ENCODE measurements at places on chromosomes 6 and 20.

GRCh38 chr6:105675715-105676397 is 273.0 kb upstream of the PREP start:
- no peak for DNase-seq

- DNase-seq: no peak
Observed at GRCh38 chr6:137102851-137103492, 58.2 kb upstream of the IL20RA start.

- DNase-seq: no peak
Observed at GRCh38 chr6:75196081-75196687, 9.7 kb downstream of the COL12A1 start.

GRCh38 chr6:7282097-7282906 is 30.7 kb downstream of the SSR1 start:
- DNase-seq: no peak

- no peak for DNase-seq
Observed at GRCh38 chr6:71114986-71115385, 158.1 kb upstream of the B3GAT2 start.

DNA sequence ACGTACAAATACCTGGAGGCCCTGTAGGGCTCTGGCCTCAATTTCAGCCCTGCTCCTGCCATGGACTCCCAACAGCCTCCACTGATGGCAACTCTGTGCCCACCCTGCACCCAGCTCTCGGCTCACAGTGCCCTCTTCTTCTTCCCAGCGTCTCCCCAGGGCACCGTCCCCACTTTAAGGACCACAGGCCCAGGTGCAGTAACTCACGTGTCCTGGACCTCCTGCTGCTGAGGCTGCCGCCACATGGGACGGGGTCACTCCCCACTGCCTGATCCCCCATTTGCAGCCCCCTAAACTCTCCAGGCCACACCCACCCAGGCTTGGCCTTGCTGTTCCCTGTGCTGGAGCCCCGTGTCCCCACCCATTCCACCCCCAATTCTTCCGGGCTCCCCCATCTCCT is 223.4 kb downstream of the PREX1 start:
- no peak for DNase-seq

DNA sequence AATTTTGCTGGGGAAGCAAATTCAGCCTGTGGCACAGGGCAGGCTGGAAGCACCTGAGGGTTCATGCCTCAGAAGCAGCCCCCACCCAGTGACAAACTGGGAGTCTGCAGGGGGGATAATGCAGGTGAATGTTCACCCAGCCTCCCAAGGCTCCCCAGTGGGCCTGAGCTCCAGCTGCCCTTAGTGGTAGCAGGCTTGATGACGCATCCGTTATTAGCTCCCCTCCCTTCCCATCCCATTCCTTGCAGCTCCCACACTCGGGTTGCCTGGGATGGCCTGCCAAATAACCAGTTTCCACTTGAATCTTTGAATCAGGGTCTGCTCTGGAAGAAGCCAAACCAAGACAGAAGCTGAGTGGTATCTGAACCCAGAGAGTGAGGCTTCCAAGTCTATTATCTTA is 15.8 kb downstream of the KCNK15 start:
- no peak for DNase-seq

- DNase-seq: no peak
Observed at GRCh38 chr6:142728910-142729481, 216.0 kb downstream of the HIVEP2 start.

DNA sequence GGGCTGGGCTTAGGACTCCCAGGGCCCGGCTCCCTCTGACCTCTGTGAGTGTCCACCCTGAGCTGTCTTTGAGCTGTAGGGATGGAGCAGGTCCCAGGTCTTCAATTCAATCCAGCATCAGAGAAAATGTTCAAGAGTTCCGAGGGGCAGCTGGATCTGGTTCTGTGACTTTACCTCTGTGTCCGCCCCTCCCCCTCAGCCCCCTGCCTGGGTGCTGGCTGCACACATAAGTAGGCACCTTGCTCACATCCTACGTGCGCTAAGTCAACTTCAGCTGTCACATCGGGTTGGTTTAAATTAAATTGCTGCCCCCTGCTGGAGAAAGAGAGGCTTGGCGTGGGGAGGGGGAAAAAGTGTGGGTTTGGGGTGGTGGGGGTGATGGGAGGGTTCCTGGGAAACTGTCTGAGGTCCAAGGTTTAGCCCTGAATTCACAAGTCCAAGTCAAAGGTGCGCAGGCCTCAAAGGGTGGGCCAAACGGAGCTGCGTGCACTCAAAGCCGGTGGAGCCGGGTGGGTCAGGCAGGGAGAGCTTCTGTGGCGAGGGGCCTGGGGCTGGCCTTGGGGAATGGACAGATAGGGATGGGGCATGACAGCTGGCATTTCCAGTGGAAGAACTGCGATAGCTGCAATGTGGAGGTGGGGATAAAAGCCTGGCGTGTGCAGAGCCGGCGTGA is 3.0 kb downstream of the WFDC5 start:
- no peak for DNase-seq

DNA sequence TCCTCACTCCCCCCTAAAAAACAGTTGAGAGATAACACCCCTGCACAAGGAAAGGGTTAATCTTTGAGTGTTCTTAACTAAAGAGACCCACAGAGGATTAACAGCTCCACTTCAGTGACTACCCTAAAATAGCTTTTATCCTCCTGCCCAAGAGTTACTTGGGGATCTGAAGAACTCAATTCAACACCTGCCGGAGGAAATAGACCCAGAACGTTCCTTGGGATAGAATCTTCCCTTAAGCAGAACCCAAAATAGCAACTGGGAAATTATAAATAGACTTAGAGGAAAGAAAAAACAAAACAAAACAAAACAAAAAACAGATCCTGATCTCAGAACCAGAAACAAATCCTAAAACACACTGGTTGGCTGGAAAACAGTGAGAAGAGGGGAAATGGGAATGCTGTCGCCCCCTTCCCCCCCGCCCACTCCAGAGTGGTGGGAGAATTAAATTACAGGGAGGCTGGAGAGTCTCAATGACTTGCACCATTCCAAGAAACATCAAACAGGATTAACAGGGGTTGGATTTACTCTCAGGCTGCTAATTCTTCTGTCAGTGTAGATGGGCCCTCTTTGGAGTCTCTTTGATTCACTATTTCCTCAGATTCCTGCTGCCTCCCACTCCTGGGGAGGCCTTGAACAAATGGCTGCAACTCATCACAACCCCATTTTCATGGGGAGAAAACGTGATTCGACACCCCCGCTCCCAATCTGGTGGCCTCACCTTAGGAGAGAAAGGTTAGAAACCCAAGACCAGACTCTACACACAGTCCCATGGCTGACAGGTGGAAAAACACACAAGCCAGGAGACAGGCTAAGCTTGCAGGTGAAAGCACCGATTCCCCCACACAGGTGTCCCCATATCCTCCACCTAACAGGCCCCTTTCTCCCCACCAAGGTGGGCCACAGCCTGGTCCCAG is 1.4 kb downstream of the PLAGL2 start:
- no peak for DNase-seq

DNA sequence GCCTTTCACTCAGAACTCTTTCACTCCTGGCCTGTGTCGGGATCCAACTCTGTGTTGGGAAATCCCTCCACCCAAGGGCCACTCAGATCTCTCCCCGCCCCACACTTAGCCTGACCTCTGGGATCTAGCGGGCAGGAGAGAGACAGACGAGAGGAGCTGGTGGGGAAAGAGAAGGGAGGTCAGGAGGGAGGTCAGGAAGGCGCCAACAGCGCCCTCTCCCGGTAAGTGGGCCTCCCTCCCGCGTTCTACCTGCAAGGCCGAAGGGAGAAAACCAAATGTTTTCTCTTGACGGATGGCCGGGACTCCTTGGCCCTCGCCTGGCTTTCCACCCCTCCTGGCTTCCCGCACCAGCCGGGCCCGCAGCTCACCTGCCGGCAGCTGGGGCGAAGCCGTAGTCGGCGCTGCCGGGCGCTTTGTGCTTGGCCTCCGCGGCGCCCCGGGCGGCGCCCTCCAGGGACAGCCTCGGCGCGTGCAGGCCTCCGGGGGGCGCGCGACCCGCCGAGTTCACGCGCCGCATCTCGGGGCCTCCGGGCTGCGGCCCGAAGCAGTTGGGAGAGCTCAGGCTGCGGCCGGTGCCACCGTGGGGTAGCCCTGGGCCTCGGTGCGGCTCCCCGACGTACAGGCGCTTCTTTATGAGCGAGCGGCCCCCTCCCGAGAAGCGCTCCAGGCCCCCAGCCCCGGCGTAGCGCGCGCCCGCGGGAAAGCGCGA is 38.2 kb downstream of the C6orf132 start:
- DNase-seq: no peak

GRCh38 chr20:38680500-38681306 is 43.6 kb upstream of the SLC32A1 start:
- no peak for DNase-seq

- no peak for DNase-seq
Observed at GRCh38 chr6:3529721-3530120, 72.9 kb upstream of the SLC22A23 start.

DNA sequence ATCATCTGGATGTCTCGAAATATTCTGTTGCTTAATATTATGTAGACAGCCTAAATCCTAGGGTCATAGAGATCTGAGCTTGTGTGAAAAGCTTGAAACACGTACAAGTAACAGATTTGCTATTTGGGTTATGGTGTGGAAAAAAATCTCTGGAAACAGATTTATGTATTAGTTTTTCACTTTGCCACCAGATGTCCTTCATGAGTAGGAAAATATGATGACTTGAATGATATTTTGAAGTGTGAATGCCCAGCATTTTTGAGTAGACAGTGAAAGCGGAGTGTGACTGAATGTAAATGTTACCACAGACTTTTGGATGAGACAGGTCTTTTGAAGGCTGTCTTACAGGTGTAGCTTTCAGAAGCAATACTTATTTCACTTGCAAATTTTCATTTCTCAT is 4.2 kb upstream of the BMP6 start:
- no peak for DNase-seq

DNA sequence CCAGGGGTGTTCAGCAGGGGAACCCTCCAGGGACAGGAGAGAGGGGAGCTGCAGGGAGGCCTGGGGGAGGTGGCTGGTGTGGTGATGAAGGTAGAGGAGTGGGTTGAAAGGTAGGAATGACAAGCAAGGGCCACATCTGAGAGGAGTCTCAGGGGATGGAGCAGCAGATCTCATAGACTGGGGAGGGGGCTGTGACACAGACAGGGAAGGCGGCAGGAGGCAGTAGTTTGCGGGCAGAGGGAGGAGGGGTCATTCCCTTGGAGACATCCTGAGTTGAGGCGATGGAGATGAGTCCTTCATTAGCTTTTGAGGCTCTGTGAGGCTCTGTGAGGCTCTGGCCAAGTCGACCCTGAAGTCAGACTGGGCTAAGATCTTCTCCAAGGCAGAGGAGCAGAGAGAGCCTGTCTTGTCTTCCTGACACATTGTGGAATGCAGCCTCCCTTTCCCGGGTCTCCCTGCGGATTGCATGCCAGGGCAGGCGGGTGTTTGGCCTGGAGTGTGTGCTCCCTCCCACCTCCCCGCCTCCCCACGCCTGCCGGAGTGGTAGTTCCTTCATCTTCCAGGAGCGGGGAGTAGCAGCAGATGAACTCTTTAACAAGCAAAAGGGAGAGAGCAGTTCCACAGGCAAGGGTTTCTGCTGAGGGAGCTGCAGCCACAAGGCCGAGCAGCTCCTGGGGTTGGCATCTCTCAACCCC is 34.3 kb upstream of the MLN start:
- DNase-seq: no peak

- no peak for DNase-seq
Observed at GRCh38 chr6:55033016-55033546, 141.2 kb upstream of the HCRTR2 start.

DNA sequence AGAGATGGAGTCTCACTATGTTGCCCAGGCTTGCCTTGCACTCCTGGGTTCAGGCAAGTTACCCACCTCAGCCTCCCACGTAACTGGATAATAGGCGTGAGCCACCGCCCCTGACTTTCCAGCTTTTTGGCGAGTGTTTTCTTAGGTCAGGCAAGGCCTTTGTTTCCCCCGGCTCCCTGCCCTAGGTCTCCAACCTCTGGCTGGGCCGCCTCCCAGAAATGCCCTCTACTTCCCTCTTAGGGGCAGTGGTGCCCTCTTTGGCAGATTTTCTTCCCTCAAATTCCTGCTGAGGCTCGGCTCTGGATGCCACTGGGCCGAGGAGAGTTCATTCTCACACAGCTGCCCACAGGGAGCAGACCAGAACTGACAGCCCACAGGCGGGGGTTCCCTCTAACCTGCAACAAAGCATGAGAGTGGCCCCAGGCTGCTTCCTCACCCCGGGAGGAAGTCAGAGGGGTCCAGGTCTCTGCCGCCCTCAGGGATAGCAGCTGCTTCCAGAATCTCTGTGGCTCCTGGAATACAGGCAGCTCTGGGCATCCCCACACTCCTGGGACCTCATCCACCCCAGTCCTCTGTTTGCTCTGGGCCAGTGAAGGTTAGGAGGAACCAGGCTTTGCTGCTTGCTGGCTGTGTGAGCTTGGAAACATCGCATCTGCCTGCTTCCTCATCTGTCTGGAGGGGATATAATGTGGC is 56.5 kb downstream of the TCP11 start:
- DNase-seq: no peak

DNA sequence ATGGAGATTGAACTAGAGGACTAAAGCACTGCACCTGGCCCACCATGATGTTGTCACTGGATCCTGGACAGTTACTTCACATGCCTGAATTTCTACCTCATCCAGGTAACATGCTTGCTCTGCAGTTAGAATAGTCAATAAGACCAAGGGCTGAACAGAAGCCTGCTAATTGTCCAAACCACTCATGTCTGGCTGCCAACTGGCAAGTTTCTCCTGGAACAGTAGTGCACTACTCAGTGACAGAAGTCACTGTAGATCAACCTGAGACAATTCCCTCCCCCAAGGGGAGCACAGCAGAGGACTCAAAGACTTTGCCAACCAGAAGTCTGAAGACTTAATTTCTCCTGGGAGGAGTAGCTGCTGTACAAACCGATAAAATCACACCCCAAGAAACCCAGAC is 454.6 kb upstream of the MARCKS start:
- DNase-seq: no peak

DNA sequence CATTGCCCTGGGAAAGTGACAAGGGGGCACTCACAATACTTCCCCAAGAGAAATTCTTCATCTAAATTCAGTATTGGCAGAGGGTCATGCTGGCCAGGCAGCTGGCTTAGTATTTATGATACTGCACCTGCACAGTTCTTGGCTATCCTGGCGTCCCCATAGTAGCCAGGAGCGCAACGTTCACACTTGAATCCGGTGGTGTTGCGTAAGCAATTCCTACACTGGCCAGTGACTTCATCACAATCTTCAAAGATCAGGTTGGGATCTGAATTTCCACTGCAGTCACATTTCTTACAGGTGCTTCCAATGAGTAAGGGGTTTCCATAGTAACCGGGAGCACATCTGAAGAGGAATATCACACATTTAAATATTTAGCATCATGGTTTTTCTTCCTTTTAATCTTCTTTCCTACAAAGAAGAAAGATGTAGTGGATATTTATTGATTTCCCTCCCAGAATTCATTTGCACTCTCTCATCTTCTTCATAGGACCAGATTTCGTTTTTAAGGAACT is 62.8 kb downstream of the LAMA4 start:
- DNase-seq: no peak

GRCh38 chr20:35515949-35516645 is 13.4 kb downstream of the C20orf173 start:
- no peak for DNase-seq

GRCh38 chr6:6461138-6461537 is 127.4 kb upstream of the LY86 start:
- no peak for DNase-seq

GRCh38 chr6:24385536-24386269 is 17.0 kb upstream of the MRS2 start:
- no peak for DNase-seq

Measured in omental fat pad (tissue), 4 donors.